ENCODE measurements at places on chromosomes 7 and 10.

GRCh38 chr10:77550378-77550777 lies 87.2 kb downstream of the KCNMA1 start:
- no peak for DNase-seq

GRCh38 chr7:65978891-65979582 lies 3.0 kb downstream of the GUSB start:
- no peak for DNase-seq

GRCh38 chr10:130790339-130790738 lies 521.2 kb downstream of the TCERG1L start:
- DNase-seq: no peak

DNA sequence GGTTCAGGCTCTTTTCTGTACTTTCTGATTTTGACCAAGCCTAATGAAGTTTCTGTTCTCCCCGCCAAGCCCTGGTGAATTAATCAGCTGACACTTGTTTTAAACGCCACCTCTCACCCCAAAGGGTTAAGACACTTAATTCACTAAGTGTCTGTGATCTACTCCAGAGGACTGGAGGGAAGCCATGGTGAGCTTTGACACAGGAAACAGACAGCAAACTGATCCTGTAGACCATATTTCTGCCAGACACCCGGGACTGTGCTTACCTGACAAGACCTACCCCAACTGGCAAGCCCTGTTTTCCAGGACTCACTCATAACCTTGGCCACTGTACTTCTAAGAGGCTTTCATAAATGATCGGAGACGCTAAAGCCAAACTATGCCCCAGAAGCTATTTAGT lies 126.0 kb downstream of the STRA8 start:
- no peak for DNase-seq
